ENCODE measurements at places on chromosomes 16 and 17.

- no peak for DNase-seq
These were observed 59.1 kb downstream of the PIPOX start for GRCh38 chr17:29102046-29102445.

DNA sequence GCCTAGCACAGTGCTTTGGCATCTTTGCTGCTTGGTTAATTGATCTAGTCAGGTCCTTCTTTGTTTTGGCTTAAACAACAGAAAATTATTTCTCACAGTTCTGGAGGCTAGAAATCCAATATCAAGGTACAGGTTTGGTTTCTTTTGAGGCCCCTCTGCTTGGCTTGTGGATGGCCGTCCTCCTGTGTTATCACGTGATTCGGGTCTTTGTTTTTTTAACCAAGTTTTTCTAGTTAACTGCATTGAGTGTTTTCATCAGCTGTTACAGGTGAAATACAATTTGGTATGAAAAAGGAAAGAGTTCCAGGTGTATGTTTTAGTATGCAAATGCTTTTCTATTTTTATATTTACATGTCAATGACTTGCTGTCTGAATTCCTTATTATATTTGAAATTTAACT is 2.8 kb downstream of the NLK start:
- no peak for DNase-seq

DNA sequence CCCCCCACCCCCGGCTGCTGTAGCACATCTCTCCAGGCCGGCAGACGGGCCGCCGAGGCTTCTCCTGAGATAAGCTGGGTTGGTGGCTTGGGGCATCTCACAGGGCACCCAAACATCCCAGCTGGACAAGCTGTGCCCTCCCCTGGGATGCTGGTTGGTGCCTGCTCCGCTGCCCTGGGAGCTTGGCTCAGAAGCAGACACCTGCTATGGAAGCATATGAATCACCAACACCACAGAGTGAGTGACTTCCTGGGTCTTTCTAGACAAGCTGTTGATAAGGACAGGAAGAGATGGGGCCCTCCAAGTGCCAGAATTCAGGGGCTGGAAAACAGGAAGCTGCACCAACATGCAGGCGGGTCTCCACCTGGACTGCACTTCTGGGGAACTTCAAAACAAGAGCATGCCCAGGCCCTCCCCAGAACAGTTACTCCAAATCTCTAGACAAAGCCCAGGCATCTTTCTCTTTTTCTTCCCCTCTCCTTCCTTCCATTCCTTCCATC is 13.7 kb downstream of the C16orf95 start:
- DNase-seq = no peak

DNA sequence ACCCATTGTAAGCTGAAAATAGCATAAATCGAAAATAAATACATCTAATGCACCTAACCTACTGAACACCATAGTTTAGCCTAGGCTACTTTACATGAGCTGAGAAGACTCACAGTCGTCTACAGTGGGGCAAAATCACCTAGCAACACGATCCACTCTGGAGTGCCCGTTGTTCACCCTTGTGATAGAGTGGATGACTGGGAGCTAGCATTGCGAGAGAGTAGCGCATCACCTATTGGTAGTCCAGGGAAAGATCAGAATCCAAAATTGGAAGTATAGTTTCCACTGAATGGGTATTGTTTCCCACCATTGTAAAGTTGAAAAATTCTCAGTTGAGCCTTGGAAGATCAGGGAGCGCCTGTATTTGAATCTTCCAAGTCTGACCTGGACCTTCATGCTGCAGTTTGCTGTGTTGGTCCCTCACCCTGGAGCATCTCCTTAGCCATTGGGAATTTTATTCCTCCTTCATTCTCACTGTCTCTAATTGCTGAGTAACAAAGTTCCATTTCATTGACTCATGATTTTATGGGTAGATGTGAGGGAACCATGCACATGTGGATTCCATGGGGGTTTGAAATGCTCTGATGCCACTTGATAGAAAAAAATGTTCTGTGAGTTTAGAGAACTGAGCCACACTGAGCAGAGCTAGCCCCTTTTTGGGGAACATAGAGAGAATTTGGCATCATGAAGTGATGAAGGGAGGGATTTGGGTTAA is 19.6 kb downstream of the AKAP1 start:
- DNase-seq = no peak

DNA sequence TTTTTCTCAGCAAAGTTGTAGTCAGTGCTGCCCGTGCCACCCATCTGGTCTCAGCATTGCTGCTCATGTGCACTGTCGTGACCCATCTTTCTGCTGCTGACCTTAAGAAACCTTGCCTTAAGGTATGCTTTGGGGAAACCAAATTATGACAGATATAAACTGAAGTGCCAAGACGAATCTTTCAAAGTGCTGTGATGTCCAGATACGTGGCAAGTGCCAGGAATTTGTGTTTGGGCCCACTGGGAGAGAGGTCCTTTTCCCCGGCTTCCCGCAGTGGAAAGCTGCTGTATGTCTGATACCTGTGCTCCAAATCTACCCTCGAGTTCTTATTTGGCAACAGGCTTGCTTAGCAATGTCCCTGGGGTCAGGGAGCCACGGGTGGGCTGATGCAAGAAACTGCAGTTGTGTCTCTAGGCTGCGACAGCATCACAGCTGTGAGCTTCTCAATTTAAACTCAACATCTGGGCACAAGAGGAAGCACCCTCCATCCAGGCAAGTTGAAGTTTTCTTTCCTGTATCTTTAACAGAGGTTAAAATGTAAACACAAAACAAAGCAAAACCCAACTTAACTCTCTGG is 30.3 kb upstream of the TOX3 start:
- no peak for DNase-seq

- DNase-seq = no peak
These were observed 2.6 kb downstream of the EXOC3L1 start for GRCh38 chr16:67187175-67187890.

- no peak for DNase-seq
These were observed 138.0 kb upstream of the WSB1 start for GRCh38 chr17:27155866-27156265.

DNA sequence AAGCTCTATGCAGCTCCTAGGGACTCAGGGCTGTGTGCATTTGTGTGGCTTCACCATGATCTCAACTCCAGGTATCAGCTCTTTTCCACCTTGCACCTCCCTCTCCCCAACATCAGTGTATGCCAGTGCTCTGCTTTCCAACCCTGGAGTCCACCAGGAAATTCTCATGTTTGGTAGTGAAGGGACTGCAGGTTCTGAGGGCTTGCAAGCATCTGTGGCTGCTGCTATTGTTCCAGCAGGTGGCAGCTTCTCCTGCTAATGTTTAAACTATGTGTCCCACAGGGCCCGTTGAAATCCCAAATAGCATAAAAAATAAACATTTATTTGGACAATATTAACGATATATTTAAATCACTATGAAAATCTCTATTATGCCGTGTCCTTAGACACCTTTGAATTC is 82.0 kb downstream of the RGS9 start:
- DNase-seq = no peak

DNA sequence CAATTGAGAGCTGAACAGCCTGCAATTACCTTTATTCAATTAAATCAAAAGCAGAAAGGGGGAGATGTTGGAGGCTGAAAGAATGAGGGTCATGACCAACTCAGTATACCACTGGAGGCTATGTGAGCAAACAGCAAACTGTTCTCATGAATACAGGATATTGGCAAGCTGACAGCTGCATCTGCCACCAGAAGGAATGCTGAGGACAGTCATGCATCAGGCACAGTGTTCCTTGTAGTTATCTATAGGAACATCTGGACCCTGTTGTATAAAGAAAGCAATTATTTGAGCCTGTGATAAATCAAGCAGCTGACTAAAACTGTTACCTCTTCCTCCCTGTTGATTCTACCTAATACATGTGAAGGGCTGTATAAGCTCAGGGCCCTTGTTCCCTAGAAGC is 2064.6 kb downstream of the TP53TG3F start:
- DNase-seq = no peak

DNA sequence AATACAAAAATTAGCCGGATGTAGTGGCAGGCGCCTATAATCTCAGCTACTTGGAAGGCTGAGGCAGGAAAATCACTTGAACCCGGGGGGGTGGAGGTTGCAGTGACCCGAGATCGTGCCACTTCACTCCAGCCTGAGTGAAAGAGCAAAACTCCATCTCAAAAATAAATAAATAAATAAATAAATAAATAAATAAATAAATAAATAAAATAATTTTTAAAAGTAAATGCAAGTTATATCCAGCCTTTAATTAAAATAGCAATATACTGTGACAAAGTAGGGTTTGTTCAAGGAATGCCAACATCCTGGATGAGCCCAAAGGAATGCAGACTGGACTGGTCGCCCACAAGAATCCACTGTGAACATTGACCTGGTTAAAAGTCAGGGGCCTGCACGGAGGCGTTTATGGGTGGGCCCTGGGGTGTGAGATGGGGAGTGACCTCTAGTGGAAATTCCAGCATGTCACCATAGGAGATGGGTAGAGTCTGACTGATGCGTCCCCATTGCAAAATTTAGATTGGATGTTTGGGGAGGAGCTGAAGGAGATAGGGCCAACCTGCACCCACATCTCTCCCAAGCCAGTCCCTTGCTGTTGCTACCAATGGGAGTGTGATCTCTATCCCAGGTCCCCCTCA is 9.7 kb upstream of the PIK3R5 start:
- no peak for DNase-seq
